ENCODE measurements at places on chromosomes 4 and X.

DNA sequence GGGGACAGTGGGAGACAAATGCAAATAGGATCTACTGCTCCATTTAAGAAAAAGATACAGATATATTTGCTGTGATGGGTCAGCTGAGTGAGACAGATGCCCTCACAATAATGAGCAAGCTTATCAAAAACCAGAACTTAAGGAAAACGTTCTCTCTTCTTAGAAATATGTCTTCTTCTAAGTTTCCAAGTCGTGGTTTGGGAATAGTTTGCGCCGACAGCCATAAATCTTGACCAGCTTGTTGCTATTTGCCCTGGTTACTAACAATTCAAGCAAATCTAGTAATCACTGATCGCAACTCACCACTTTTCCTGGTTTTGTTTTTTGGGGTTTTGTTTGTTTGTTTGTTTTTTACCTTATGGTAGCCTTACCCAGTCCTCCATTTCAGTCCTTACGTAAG lies 67.6 kb upstream of the GUCY1A1 start:
- no peak for DNase-seq

DNA sequence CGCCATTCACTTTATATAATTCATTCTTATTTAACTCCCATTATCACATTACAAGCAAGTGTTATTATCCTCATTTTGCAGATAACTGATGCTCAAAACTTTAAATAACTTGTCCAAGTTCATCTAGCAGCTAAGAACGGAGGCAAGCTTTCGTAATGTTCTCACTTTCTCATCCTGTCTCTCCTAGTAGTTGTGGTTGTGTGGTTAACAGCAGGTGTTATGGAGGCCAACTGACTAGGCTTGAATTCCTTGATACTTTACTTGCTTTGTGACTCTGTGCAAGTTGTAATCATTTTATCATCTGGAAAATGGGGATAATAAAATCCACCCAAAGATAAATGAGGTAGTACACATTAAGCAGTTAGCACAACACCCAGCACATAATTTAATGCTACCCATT lies 109.9 kb upstream of the PTPN13 start:
- no peak for DNase-seq

DNA sequence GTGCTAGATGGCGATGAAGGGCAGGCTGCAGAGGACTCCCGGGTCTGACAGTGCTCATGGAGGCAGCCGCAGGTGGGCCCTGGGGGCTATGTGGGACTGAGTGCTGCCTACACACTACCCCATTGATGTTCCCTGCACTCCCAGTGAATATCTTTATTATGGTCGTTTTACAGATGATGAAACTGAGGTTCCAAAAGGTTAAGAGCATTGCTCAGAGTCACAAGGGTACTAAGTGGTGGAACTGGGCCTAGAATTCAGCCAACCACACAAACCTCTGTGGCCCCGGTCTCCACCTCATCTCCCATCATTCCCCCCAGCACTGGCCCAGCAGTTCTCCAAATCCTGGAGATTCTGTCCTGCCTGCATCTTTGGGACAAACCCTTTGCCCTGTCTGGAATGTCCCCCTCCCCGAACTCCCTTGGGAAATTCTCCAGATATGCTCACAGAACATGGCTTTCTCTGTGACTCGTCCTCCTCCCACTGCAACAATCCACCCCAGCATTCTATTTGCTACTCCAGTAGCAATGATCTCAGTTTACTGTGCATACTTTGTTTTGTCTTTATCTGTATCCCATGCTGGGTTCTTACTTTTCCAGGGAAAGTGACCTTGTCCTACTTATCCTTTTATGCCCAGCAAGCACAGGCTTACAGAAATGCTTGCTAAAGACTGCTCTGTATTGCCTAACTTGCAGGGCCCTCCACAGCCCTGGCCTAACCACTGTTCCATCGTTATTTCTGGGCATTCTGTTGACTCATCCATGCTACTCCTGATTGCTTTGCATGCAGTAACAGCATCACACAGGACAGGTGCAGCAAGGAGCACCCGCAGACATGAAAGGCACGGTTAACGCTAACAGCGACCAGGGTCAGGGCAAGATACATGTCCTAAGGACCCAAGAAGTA lies 14.0 kb downstream of the PNMA6F start:
- no peak for DNase-seq

DNA sequence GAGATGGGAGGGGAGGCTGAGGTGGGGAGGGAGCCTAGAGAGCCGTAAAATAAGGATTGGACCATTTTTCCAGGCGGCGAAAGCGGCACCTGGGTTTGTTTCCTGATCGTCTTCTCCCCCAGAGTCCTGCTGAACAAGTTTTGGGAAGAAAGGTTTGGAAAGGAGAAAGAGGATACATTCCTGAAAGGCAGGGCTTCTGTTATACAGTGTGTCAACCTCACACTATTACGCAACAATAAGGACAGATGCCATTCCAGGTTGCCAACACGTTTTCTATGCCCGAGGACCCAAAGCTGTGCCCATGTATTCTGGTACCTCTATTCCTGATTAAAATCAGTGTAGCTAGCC lies 658 bp downstream of the SCOC start:
- DNase-seq = peak; percentile 0

- no peak for DNase-seq
These were observed 9.2 kb downstream of the DTHD1 start for GRCh38 chr4:36290641-36291040.

DNA sequence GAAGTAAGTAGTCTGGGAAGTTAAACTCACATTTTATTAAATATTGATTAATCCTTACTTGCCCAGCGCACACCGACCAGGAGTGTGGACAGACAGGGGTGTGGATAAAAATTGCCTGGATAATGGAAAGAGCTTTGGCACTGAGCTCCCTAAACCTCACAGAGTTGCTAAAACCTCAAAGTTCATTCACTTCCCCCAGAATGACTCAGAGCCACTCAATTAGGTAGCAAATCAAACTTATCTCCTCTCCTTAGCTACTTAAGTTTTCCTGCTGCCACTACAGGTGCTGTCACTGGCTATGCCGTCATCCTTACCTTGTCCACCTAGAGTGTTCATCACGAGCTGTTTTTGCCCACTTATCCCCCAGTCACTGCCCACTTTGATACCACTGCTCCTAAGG lies 27.0 kb upstream of the MID1IP1 start:
- no peak for DNase-seq

GRCh38 chr4:4619821-4620220 lies 78.0 kb upstream of the STX18 start:
- no peak for DNase-seq

DNA sequence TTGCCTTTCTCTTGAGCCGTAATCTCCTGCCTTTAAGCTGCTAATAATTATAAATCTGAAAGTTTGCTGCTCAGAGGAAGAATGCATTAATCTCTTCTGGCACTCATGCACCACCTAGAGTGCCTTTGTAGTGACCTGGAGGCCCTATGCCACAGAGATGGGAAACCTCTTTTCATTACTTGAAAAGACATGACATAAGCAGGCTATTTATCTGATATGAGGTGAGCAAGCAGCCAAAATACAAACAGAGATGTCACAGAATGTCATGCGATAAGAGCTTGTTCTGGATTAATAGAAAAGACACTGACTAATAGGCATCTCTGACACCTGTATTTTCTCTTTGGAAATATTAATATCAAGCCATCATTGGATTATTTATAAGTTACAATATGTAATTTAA lies 42.3 kb downstream of the GABRB1 start:
- no peak for DNase-seq

- no peak for DNase-seq
These were observed 103.6 kb downstream of the EMCN start for GRCh38 chr4:100414016-100414790.

DNA sequence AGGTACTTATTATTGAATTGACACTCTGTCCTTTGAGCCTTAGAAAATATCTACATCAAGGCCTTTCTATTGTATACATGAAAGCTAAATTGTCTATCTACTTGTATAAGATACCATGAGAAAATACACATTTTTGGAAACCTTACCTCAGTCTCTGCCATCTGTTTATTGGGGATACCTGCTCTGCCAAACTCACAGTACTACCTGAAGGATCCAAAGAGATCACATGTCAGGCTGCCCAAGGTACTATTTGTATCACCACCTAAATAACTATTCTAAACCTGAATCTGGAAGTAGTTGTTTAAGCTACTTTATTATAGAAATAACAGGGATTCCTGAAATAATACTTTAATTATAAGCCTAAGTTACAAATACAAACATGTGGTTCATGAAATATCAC lies 126.2 kb downstream of the PALLD start:
- DNase-seq = peak; percentile 10

- no peak for DNase-seq
These were observed 66.6 kb upstream of the ARHGAP24 start for GRCh38 chr4:85408301-85408700.

GRCh38 chrX:77167993-77168392 lies 279.2 kb upstream of the FGF16 start:
- no peak for DNase-seq

- DNase-seq = no peak
These were observed 1.7 kb downstream of the EGFL6 start for GRCh38 chrX:13571136-13571535.

- no peak for DNase-seq
These were observed 2.0 kb downstream of the GTPBP6 start for GRCh38 chrX:316351-317325.

- DNase-seq = no peak
These were observed 112.8 kb upstream of the HPF1 start for GRCh38 chr4:169870507-169870906.

DNA sequence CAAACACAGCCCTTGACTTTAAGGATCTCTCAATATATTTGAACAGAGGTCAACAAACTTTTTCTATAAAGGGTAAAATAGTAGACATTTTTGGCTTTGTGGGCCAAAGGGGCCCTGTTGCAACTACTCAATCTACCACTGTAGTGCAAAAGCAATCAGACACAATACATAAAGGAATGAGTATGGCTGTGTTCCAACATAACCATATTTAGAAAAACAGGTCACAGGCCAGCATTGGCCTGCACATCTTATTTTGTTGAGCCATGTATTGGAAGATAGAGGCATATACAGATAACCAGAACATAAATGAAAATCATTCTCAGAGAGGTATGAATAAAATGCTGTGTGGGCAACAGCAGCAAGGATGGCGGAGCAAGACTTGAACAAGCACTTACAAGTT lies 49.8 kb downstream of the MID1 start:
- no peak for DNase-seq

DNA sequence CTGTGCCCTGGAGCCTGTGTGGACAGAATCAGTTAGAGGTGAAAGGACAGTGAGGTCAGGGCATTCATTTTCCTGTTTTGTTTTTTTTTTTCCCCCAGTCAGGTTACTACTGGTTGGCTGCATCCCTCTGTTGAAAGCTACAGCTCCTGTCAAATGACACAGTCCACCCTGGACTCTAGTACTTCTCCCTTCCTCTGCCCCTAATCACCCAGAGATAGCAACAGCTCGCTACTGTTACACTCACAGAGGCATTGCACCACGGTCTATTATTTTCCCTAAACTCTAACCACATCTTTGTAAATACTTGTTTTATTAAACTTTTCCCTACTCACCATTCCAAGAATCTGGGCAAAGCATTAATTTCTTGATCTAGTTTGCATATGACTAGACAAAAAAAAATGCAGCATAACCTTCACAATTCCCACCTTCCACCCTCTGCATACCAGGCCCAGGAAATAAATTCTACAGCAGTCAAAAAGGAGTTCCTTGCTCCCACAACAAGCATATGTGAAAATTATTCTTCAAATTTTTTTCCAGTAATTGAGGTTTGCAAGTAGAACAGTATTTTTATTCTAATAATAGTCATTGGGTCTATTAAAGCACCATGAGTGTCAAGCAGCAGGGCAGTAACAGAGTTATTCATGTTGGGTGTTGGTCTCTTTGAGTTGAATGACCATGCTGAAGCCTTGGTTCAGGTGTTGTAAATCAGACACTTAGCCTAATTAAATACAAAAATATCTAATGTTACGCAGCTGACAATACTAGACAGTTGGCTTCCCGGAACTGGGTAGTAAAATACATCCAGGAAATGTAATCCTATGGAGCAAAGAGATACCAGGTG lies 329.2 kb downstream of the INPP4B start:
- no peak for DNase-seq

DNA sequence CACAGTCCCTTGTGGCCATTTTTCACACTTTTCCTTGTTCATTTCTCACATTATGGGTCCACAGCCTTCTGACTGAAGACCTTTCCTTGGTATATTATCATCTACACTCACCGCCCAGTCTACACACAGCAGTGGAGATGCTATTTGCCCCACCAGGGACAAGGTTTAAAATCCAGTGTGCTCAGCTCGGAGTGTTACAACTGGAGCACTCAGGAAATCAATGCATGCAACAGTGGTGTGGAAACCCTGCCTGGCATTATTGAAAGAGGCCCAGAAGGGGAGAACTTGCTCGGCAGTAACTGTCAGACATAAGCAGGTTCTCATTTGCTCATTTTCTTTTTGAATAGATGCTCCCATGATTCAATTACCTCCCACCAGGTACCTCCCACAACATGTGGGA lies 340.9 kb downstream of the DHRSX start:
- no peak for DNase-seq

- no peak for DNase-seq
These were observed 27.7 kb downstream of the MAML3 start for GRCh38 chr4:140126261-140126660.

DNA sequence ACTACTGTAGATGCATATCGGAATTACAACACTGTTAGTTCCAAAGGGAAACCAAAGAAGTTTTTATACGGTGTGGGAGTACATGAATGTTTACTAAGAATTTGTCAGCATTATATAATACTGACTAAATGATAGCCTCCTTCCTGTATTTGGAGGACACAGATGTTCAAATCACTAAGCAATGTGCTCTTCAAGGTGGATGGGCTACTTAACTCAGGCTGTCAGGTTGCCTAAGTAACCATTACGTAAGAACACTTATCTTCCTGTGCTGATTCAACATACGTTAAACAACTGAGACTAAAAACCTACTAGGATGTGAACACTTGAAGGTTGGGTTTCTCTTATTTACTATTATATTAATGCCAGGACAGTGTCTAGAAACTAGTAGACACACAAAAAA lies 81.9 kb upstream of the HPGD start:
- no peak for DNase-seq

DNA sequence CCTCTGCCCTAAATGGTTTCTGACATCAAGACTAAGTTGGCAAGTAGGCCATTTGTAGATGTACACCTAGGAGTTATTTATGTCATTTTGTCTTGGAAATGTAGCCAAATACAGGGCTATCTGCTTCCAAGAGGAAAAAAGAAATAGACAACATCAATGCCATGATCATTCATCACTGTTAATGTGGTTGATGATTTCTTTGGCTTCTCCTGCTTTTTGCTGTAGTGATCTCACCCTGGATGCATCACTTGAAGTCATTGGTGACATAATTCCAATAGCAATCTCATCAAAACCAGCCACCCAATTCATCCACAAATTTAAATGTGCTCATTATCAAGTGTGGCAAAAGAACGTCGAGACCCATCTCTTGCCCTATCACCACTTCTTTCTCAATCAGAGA lies 222.6 kb upstream of the PPARGC1A start:
- no peak for DNase-seq

DNA sequence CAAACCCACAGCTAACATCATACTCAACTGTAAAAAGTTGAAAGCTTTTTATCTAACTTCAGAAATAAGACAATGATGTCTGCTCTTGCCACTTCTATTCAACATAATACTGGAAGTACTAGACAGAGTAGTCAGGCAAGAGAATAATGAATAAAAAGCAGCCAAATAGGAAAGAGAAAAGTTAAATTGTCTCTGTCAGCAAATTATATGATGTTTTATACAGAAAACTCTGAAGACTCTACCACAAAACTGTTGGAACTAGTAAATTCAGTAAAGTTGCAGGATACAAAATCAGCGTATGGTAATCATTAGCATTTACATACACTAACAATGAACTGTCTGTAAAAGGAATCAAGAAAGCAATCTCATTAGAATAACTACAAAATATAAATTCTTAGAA lies 752.9 kb upstream of the CT83 start:
- DNase-seq = no peak

All from NCI-H2171 treated with DMSO at 0.1 percent for 48 hours (cell line).